ENCODE measurements at places on chromosomes 12 and 14.

- no peak for DNase-seq
Measured at GRCh38 chr12:25896981-25897380, 61.5 kb upstream of the RASSF8 start.

GRCh38 chr14:53767566-53767965, 189.1 kb downstream of the BMP4 start:
- no peak for DNase-seq

DNA sequence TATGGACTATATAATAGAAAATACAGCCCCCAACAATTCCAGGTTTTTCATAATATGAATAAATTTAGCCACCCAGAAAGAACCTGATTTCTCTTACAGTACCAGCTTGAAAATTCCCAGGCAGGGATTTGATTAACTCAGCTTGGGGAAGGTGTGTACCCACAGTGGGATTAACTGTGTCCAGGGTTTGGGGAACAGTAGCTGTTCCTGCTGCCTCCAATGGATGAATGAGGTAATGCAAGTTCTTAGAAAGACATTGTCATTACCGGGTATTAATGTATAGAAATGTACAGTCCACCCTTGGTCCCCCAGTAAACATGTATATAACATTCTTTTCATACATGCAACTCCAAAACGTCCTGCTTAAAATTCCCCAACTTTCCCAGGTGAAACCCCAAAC, 115.6 kb downstream of the LRIG3 start:
- DNase-seq, result no peak

DNA sequence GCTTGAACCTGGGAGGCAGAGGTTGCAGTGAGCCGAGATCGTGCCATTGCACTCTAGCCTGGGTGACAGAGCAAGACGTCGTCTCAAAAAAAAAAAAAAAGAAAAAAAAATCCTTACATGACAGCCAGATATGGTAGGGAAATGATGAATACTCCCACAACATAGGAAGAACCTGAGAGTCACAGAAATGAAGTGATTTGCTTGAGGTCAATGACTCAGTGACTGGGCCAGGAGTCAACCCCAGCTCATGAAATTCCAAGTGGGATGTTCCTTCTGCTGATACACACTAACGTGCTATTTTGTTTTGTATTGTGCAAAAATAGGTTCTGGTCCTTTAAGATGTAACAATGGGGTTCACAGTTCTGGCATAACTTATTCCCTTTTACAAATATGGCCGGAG, 9.0 kb downstream of the RHOF start:
- DNase-seq, result no peak

DNA sequence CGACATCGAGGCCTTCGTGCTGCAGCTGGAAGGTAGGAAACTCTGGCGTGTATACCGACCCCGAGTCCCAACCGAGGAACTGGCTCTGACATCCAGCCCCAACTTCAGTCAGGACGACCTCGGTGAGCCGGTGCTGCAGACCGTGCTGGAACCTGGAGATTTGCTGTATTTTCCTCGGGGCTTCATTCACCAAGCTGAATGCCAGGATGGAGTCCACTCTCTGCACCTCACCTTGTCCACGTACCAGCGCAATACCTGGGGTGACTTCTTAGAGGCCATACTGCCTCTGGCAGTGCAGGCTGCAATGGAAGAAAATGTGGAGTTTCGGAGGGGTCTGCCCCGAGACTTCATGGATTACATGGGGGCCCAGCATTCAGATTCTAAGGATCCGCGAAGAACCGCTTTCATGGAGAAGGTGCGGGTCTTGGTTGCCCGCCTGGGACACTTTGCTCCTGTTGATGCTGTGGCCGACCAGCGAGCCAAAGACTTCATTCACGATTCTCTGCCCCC, 1.4 kb downstream of the RIOX1 start:
- DNase-seq, result no peak

DNA sequence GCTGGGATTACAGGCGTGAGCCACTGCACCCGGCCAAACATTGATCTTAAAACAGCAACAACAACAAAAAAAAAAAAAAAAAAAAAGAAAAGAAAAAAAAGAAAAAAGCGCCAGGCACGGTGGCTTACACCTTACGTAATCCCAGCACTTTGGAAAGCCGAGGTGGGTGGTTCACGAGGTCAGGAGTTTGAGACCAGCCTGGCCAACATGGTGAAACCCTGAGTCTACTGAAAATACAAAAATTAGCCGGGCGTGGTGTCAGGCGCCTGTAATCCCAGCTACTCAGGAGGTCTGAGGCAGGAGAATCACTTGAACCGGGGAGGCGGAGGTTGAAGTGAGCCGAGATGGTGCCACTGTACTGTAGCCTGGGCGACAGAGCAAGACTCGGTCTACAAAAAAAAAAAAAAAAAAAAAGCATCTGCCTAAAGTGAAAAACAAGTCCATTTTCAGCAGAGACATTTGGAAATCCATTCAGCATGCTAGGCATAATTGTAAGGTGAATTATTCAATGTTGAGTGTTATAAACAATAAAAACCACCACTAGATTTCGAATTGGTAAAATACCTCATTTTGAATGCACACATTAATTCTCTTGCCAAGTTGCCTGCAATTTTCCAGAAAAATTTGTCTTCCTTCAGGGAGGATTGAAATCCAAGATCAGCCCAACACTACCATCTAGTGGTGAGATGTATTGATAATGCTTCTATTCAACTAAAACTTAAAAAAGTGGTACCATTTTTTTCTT, 8.0 kb upstream of the CERS5 start:
- no peak for DNase-seq

DNA sequence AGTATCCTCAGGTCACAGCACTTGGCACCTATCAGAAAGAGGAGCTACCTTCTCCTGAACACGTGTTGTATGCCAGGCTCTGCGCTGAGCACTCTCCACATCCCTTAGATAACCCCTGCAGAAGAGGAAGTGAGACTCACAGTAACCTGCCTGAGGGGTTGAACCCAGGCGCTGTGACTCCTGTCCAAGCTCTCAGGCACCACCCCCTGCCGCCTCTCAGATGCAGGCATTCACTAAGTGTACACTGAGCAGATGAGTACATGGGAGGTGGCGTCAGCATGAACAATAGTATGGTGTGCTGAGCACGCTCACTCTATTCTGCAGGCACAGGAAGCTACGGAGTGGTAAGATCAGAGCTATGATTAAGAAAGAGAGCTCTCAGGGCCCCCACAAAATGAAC, 21.0 kb upstream of the RIC8B start:
- DNase-seq, result peak; percentile 19

- DNase-seq, result no peak
Measured at GRCh38 chr14:89889626-89890025, 64.9 kb downstream of the EFCAB11 start.

- DNase-seq, result no peak
Measured at GRCh38 chr12:46518729-46519128, 146.2 kb upstream of the SLC38A2 start.

GRCh38 chr12:67111182-67111581, 158.0 kb upstream of the CAND1 start:
- no peak for DNase-seq

Measured in activated CD4-positive, alpha-beta T cell treated with anti-CD3 and anti-CD28 coated beads for 24 hours (primary cell).